T-helper 2 cell (primary cell): ENCODE measurements at places on chromosomes 2 and 18.

DNA sequence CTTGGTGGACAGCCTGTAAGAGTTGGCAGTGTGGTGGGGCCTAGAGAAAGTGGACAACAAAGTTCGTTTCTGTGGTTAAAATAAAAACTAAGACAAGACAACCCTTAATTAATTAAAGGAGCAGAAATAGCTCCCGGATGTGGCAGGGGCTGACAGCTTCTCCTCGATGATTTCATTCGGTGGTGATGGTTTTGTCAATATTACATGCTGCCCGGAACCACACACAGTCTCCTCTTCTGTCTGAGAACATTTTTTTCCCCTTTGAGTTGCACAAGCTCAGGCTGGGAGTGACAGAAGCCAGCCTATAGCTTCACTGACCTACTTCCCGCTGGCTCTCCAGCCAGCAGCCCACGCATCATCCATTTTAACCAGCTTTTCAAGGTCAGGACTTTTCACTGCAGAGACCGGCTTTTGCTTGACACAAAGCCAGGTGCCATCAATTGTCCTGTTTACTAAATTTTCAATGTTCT, 378.8 kb downstream of the SLC4A3 start:
- no peak for DNase-seq

GRCh38 chr2:123596621-123597020, 428.5 kb upstream of the CNTNAP5 start:
- DNase-seq = no peak

DNA sequence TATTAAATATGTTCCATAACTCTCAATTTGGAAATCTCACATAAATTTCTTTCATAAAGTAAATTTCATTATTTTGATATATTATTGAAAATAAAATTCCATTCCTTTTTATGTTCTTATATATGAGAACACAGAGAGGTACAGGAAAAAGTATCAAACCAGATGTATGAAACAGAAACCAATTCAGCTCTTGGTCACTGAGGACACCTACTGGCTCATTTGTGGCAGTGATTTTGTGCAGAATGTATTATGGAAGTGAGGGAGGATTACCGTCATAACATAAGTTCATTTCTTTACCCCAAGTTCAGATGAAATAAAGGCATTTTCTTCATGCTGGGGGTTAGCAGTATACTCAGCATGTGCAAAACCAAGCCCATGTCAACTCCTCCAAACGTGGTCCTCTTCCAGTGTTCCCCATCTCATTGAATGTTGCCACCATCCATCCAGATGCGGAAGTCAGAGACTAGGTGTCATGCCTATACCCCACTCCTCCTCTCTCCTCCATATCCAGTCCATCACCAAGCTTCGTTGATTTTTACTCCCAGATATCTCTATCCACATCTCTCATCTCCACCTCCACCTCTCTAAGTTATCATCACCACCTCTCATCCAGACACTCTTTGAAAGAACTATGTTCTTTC, 41.7 kb upstream of the MALL start:
- DNase-seq = no peak

DNA sequence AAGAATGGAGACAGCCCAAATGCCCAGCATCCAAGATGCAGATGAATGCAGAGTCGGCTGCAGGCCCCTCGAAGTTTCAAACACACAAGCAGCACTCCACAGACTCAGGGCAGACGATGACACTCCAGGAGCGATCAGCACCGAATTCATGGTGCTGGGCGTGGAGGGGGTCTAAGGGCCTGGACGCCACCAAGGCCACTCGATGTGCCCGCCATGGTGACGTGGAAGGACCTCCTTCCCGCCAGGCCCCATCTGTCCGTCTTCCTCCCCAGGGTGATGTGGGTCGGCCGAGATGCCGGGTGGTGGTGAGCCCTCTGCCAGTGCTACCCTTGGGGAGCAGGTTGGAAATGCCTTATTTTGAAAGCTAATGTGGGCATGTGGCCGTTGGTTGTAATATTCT, 9.4 kb downstream of the KIF1A start:
- DNase-seq = no peak

DNA sequence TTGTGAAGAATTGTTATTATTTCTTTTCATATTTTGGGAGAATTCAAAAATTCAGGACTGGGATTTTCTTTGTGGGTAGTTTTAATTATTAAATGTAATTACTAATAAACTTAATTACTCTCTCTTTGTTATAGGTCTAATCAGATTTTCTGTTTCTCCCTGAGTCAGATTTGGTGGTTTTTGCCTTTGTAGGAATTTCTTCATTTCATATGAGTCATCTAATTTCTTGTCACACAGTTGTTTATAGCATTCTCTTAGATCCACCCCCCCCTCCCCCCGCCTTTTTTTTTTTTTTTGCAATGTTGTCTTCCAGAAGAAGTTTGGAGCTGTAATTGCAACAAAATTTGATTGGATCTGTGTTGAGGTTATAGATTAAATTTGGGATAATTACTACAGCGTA, 26.0 kb upstream of the GALR1 start:
- no peak for DNase-seq

DNA sequence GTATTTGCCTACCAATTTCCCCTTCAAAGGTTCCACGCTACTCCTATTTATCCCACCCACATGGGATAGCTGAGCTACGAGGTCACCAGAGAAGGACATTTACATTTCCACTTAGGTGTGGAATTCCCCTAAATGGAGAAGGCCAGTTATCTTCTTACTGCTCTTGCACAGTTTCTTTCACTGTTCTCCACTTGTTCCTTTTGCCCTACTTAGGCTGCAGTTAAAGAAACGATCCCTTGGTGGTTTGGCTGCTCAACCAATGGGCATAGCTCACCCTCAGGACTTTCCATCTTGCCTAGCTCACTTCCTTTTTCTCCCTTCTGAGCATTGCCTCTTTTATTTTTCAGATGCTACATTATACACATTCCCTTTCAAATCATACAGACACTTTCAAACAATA, 11.2 kb upstream of the NABP1 start:
- no peak for DNase-seq

- DNase-seq = no peak
Measured at GRCh38 chr2:142741764-142742269, 135.6 kb upstream of the KYNU start.

GRCh38 chr18:7470101-7470500, 97.0 kb upstream of the PTPRM start:
- DNase-seq = no peak

DNA sequence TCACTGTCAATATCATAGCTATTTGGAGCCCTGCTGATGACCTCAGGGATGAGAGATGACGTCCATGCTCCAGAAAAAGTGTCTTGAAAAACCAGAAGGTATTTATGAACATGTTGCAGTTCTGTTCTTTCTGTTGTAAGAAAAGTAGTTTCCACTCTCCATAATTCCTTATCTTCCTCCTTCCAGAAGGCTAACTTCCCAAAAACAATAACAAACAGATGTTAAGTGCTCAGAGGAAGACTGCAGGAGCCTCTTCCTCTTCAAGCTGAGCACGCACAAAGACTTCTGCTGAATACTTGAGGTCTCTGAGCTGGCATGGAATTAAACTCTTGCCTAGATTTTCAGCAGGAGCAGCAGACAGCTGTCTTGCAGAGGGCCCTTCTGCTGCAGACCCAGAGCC, 434.5 kb upstream of the KLHL29 start:
- no peak for DNase-seq

GRCh38 chr18:62758591-62758990, 43.2 kb downstream of the PHLPP1 start:
- no peak for DNase-seq

- DNase-seq = no peak
Measured at GRCh38 chr2:28662468-28663181, 89.0 kb upstream of the PPP1CB start.

DNA sequence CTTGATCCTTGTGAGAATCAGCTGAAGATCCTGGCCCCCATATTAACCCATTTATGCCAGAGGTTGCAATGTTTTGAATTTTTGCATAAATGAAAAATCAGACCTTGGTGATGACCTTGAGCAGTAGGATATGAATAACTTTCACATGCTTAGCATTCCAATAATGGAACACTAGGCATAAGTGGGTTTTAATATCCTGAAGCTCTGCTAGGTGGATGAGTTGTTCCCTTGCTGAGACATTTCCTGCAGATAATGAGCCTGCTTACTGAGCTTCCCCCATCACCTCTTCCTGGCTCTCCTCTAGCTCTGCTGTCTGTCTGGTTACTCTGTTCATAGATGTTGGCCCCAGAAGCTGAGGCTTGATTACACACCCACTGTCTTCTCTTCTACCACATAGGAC, 25.5 kb upstream of the SEC11C start:
- DNase-seq = no peak

DNA sequence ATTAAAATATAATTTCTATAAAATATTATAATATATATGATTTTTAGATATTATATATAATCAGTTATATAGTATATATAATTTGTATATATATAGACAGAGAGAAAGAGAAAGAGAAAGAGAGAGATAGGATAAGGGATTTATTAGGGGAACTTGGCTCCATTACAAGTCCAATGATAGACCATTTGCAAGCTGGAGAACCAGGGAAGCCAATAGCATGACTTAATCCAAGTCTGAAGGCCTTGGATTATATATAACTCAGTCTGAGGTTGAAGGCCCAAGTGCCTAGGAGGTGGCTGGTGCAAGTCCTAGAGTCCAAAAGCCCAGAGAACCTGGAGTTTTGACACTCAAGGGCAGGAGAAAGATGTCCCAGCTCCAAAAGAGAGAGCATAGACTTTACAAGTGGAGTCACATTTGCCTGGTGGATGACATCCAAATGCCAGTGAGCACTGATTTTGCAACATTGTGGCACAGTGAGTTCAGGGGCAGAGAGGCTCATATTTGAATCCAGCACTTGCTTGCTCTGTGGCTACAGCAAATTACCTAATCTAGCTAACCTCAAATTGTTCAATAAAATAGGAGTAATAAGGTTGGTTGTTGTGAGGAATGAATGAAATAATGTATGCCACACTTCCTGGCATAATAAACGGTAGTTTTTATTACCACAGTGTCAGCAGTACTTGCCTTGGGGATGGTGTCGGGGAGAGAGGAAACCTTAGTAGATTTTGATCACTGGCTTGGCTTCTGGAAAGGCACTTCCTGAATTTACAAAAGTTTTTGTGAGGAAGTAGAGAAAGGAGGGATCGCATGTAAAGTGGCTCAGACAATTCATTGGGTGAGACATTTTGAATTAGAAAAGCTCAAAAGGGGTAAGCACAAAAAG, 69.6 kb upstream of the CD28 start:
- DNase-seq = no peak

DNA sequence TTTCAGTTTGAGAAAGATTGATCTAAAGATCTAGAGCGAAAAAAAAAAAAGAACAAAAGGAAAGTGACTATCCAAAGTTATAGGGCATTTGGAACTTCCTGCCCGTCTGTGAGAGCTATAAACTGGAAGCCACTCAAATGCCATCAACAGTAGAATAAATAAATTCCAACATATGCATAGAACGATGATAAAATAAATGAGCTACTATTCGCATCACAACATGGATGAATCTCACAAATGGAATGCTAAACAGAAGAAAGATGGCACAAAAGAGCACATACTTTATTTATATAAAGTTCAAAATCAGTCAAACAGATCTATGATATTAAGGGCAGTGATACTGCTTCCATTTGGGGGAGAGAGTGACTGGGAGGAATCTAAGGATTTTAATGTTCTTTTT, 128.8 kb downstream of the TTC32 start:
- no peak for DNase-seq

GRCh38 chr18:79965119-79965902, 868 bp downstream of the HSBP1L1 start:
- DNase-seq = peak; percentile 52

DNA sequence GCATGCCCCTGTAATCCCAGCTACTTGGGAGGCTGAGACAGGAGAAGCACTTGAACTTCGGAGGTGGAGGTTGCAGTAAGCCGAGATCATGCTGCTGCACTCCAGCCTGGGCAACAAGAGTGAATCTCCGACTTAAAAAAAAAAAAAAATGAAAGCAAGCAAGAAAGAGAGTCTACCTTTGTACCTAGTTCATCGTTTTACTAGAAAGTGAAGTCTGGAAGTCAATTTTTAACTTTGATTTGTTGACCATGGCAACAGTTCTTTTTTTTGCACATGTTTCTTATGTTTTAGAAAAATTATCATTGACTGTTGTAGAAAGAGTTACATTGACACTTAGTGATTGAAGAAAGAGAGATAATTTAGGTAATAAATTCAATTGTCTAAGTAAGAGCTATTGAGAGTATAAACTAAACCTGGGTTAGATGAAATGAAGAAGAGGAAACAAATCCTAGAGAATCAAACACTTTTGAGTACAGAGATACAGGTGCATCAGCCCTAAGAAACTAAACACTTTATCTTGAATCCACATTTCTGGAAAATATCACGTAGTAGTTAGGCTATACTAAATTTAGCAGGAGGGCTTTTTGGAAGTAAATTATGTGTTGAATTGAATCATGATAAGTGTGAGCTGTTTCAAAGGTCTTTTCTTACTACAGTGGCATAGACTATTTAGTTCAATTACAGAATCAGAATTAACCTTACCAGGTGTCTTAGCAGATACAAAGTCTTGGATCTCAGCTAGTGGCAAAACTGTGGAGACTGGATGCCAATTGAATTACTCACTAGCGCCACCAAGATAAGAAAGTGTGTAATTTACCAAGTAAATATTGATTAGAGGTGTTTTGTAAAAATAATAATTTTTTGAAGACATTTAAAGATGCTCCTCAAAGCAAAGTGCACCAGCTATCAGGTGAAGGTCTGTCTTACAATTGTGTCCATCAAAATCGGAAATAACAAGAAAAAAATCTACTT, 303.4 kb upstream of the NRXN1 start:
- no peak for DNase-seq

DNA sequence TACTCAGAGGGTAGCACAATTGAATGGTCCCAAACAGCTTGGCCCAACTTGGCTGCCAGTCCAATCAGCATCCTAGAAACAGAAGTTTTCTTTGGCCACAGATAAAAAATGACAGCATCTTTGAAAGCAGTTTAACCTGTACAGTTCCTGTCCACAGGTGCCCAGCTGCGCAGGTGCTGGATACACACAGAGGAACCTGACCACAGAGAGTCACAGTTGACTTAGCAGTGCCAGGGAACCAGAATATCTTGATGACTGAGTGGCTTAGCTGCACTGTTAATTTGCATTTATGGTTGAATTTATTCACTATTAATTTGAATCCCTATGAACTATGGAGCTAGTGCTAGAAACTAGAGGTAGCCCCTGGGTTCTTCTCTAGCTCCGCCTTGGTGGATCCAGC, 93.7 kb downstream of the TPGS2 start:
- no peak for DNase-seq

GRCh38 chr18:70421471-70422390, 132.9 kb downstream of the SOCS6 start:
- no peak for DNase-seq

GRCh38 chr18:65016631-65017371, 734.0 kb upstream of the CDH7 start:
- DNase-seq = no peak

DNA sequence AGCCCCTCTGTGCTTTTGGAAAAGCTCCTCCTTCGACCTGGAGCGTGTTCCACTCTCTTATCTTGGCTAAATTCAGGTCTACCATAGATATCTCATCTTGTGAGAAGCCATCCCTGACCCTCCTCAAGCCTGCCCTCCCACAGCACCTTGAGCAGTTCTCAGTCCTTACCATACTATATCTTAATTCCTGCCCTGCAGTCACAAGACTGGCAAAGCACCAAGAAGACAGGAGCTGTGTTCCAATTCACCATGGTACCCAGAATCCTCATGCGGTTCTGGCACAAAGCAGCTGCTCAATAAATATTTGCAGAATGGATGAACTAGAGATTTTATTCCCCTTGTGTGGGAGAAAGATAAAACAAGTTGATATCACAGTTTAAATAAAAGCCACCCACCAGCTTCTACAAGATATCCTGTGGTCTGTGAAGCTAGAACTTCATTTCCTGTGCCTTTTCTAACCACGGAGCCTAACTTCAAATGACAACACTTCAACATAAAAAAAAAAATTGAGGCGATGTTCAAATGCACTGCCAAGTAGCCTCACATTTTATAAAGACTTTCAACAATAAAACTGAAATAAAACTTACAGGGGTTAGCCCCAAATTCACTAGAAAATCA, 19.5 kb downstream of the MARCHF4 start:
- no peak for DNase-seq
